ENCODE measurements at places on chromosomes 5 and 9.

GRCh38 chr9:117247266-117247665 lies 167.6 kb downstream of the ASTN2 start:
- DNase-seq: no peak

DNA sequence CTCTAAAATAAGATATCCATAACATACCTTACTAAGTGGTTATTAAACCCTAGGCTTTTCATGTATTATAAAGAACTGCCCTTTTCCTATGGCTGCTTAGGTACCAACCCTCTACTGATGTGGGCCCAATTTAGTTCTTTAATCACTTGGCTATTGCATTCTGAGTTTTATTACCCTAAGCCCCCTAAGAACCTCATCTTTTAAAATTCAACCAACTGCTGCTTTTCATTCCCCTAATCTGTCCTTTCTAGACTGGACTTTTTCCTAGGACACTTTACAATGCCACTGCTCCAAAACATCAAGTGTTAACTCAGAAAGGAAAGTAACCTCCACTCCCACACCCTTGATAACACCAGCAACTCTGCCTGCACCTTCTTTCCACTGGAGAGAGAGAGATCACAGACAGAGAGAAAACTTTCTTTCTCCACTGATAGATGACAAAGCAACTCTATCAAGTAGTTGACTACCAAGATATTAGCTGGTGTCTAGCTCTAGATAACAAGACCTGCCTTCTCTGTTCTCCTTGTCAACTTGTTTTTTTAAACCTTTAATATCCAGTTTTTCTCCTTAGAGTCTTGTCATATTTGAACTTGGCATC lies 27.3 kb downstream of the ELL2 start:
- no peak for DNase-seq

GRCh38 chr5:41067714-41068568 lies 3.2 kb downstream of the MROH2B start:
- DNase-seq: no peak

- no peak for DNase-seq
Observed at GRCh38 chr5:22496666-22497065, 356.5 kb downstream of the CDH12 start.

DNA sequence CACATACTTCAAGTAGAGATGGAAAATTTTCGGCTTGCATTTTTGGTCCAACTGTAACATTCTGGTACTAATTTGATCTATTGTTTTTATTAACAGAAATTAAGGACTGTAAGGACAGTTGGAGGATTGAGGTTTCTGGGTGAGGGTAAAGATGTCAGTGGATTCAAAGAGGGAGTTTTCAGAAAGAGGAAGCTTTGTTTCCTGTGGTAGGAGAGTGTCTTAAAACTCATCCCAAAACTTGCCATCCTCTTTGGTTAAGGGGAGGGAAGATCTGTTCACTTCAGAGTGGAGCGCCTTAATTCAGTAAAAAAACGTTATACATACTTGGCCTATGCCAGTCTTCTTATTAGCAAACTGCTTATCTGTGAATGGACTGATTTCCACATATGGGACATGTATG lies 13.8 kb downstream of the CNTRL start:
- DNase-seq: no peak

DNA sequence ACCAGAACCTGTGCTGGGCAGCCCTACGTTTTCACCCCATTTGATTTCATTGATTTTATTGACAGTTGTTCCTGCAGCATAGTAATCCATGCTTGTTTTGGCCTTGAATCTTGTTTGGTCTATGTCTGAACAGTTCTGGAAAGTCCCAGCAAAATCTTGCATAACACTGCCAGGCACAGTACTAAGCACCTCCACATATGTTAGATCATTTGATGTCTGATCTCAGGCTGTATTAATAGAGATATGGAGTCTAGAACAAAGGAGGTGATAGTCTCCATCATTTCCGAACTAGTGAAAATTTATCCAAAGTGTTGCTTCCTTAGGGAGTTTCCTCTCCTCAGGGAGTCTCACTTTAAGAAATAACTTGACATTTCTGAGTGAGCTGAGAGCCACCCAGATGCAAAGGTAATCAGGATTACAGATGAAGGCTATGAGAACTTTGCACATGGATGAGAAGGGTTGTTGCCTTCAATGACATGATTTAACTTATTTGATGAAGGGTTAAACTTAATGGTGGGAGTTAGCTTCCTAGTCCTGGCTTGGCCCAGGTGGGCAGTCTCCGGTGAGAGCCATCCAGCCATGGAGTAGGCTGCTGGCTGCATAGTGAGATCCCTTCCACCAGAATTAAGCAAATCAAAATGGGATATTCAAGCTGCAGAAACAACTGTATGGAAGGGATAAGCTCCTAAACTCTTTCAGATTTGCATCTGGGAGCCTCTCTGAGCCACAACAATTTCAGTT lies 173.8 kb upstream of the MVB12B start:
- DNase-seq: peak; percentile 9

DNA sequence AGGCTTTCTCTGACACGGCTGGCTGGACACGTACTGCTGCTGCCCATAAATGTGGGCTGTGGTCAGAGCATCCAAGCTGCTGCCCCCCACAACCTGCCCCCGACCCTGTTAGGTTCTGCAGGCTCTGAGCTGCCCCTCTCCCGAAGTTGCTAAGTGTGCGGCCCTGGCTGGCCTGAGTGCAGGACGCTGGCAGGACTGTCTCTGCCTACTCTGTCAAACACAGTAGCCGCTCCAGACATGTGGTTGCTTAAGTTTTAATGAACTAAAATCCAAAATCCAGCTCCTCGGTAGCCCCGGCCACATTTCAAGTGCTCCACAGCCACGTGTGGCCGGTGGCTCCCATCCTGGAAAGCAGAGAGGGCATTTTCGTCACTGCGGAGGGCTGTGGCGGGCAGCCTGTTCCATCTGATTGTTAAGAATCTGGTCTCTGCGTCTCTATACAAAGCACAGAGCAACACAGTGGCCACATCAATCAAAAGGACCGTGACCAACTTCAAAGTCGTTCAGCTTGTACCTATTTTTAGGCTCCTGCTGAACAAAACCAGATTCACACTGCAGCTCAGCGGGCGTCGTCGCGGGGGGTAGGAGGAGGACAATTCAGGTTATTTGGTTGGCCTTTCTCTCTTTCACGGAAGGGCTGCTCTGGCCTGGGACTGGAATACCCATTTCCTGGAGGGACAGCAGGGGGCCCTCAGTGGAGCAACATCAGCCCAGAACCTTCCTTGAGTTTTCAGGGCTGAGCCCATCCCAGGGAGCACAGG lies 68.9 kb downstream of the PTCH1 start:
- no peak for DNase-seq

- no peak for DNase-seq
Observed at GRCh38 chr5:99460701-99461100, 531.9 kb upstream of the CHD1 start.

- DNase-seq: peak; percentile 78
Observed at GRCh38 chr9:109316207-109316640, 4.6 kb downstream of the EPB41L4B start.

DNA sequence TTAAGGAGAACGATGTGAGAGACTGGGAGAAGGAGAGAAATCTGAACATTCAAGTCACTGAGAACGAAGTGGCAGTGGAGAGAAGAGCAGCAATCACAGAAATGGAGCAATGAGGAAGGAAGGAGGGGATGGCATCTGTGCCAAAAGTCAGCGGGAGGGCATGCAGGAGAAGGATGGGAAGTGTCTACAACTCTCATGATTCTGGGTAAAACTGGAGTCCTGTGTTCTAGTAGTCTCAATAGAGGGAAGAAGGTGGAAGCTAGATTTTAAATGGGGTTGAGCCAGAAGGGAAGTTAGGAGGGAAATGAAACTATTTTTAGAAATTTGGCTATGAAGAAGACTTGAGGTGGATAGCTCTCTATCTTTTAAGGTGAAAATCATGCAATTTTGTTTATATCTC lies 39.1 kb upstream of the SPATA31C2 start:
- DNase-seq: no peak

GRCh38 chr9:82923092-82923911 lies 139.6 kb downstream of the RASEF start:
- no peak for DNase-seq

DNA sequence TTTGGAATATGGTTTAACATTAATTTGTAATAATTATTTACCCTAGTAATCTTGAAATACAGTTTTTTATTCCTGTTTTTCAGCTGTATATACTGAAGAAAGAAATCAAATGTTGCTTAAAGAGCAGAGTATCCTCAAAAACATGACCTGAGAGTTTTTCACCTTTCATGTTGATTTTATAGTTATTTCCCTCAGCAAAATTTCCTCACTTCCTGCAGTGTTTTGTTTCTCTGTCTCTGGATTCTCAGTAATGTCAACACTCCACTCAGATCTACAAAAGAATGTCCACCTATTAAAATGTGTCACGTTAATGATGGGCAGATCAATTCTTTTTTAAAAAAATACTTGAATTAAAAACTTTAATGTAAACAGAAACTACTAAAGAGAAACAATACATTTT lies 398.3 kb downstream of the ANXA1 start:
- no peak for DNase-seq

DNA sequence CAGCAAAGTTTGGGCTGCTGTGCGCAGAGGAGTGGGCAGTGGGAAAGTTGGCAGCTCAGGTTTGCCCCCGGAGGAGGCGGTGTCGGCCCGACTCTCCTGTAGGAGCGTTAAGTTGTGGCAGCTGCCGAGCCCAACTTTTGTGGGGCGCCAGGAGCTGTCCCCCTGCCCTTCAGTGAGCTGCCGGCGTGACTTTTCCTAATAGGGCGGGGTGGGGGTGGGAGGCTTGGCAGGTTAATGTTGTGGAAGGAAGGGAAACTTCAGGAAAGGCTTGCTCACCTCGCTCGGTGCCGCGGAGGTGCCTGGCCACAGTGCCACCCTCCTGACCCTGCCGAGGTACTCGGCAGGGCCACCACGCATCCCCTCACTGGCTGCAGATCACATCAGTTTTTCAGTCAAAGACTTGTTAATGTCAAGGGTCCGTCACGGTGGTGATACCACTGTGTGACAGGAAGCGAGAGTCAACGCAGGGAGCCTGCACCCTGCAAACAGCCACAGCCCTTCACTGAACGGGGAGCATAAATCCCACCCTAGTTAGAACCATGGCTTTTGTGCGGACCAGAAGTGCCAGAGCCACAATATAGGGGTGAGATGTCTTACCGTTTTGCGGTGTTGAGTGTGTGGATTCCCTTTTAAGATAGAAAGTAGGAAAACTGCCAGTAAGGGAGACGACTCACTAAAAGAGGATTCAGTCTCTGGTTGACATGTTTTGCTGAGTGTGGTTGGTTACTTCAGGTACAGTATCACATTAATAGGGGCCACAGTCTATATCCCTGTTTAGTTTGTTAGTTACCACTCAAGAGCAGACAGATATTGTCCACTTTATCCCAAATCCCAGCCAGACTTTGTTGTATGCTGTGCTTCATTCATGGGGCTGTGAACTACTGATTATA lies 796 bp downstream of the LNPEP start:
- peak; percentile 62 for DNase-seq

- no peak for DNase-seq
Observed at GRCh38 chr5:146877178-146877681, 1.3 kb downstream of the PPP2R2B start.

DNA sequence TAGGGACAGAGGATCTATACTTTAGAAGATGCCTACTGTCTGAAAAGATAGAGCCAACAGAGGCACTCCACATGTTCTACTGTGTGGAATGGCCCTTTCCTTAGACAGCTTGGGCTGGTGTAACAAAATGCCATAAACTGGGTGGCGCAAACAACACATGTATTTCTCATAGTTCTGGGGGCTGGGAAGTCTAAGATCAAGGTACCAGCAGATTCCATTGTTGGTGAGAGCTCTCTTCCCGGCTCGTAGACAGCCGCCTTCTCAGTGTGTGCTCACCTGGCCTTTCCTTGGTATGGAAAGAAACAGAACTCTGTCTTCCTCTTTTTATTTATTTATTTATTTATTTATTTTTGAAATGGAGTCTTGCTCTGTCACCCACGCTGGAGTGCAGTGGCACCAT lies 70.9 kb downstream of the APTX start:
- no peak for DNase-seq

- DNase-seq: no peak
Observed at GRCh38 chr5:73005886-73006285, 50.0 kb downstream of the FCHO2 start.

Data from right atrium auricular region (tissue), 2 donors.